DMS53 (cell line): ENCODE measurements at places on chromosomes 6 and 20.

GRCh38 chr6:4264601-4265000, 129.2 kb upstream of the ECI2 start:
- no peak for DNase-seq

DNA sequence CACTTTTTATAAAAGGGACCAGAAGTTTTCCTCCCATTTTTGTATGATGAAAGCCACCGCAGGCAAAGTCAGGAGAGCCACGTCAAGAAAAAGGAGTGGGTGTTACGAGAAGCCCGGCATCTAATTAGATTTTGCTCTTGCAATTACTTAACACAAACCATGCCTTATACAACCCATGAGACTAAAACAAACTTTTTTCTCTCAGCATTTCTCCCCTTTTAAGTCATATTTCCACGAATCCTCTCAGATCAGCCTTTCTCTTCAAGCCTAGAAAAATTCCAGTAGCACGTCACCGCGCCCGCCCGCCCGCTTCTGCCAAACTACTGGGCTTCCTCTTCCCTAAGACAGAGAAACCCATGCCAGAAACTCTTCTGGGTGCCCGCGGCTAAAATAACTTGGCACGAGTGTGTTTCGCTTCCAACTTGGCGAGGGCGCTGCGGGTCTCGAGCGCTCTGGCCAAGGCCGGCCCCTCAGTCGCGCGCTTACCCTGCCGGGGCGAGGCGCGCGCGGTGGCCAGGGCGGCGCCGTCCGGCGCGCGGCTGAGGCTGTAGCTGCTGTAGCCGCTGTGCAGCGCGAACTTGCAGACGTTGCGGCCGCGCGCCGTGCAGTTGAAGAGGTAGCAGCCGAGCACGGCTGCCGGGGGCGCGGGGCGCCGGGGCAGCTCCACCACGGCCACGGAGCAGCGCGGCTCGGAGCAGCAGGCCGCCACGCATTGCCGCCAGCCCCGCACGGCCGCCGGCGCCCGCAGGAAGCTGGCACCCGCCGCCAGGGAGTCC, 1.0 kb downstream of the LRP11 start:
- DNase-seq = peak; percentile 77

- DNase-seq = no peak
These were observed 18.0 kb upstream of the SLCO4A1 start for GRCh38 chr20:62624325-62624690.

GRCh38 chr6:45422503-45423110, 44.9 kb upstream of the SUPT3H start:
- peak; percentile 69 for DNase-seq

DNA sequence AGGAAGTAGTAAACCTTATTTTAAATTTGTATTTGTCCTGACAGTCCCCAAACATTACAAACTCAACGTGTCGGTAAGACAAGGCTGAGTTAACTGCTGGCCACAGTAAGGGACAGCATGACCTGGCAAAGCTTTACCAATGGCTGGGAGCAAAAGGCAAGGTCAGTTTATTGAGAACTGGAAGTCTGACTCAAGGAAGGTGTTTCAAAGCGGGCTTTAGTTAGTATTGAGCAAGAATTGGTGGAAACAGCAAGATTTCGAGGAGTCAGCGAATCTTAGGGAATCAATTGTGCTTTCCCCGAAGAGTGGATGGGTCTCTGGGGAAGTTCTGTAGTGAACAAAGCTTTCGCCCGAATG, 885 bp upstream of the GZF1 start:
- peak; percentile 64 for DNase-seq

DNA sequence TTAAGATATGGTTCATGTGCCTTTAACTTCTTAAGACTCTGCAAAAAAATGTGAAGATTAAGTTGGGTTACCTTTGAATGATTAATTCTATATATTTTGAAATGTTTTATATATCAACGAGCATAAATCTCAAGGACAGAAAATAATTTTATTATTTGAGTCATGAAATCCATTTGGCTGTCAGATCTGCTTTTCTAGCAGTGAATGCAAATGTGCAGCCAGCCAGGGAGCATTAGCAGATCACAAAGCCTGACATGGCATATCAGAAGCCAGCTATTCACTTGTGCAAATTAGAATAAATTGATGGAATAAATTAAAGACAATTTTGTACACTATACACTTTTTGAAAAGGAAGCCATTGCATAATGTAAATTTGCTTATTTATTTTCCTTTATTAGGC, 424.3 kb downstream of the ADGRB3 start:
- DNase-seq = no peak

DNA sequence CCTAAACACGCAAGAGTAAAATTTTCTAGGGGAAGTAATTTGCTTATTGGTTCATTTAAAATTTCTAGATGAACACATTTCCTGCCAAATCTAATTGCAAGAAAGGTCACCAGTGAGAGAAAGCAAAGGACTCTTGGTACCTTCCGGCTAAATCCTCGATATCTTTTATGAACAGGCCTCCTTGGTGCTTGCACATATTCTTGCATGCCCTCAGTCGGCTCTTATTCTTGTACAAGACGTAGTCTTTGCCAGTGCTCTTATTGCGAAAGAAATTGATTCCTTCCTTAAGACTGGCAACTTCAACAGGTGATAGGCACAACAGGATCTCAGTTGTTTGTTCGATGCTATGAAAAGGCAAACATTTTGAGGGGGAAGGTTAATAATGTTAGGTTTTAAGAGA, 141.7 kb upstream of the CARMIL1 start:
- DNase-seq = no peak

DNA sequence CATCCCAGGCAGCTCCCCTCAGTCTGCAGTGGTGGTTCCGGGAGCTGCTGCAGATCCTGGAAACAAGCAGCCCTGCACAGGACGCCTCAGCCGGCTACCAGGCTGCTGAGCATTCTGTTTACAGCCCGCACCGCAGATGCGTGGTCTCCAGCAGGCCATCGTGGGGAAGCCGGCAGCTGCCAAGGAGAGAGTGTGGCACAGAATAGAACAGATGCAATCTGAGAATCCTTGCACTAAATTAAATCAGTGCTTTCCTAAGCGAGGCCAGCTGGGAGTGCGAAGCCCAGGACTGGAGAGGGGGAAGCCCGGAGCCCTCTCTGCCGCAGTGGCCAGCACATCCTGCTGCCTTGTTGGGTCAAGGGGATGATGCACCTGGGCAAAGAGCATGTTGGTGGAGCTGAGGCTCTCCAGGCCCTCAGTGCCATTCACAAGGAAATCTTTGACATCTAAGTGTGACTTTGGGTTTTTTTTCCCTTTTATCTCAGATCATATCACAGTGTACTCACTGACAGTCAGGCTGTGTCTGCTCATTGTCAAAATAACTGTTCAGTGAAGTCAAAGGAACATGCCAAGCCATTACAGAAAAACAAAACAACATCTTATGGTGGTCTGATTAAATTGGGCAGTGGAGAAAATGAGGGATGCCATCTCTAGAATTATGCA, 118.1 kb downstream of the SYNDIG1 start:
- no peak for DNase-seq

DNA sequence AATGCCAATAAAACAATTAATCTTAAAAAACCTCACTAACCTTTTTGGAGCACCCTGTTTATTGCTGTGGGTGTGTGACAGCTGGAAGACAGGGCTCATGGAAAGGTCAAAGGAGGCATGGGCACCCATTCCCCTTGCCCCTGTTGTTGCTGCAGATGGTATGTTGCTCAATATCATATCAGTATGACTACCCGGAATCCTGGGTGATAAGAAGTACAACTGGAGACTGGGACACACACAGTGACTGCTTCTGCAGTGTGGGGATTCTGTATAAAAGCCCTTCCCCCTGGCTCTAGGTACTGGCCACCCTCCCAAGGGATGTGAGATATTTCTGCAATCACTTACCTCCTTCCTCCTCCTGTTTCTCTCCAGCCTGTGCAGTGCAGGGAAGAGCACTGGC, 47.3 kb upstream of the IL20RA start:
- no peak for DNase-seq

DNA sequence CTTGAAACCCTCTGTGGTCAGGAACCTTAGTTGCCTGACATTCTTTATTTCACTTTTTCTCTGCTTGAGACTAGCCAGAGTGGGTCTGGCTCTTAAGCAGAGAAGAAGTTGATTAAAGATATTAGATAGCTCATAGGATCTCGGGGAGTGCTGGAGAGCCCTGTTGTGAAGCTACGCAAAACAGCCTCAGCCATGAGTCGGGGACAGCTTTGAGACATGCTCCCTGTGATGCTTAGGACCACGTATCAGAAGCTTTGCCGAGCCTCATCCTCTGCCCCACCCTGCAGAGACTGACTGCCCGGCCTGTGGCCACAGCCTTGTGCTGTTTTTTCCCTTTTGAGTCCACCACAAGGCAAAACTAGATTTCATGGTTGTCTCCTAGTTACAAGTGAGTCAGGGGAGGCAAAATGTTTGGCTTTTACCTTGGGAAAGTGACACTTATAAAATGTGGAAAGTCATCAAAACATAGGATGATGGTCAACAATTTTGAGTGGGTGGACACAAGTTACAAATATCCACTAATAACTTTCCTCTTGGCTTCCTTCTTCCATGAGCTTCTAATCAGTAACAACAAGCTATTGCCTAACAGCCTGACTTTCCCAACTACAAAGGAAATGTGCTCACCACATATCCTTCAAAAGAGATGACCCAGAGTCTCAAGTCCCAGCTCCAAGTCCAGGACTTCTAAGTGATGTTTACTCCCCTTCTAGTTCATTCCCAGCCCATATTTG, 108.4 kb downstream of the JAG1 start:
- DNase-seq = no peak

DNA sequence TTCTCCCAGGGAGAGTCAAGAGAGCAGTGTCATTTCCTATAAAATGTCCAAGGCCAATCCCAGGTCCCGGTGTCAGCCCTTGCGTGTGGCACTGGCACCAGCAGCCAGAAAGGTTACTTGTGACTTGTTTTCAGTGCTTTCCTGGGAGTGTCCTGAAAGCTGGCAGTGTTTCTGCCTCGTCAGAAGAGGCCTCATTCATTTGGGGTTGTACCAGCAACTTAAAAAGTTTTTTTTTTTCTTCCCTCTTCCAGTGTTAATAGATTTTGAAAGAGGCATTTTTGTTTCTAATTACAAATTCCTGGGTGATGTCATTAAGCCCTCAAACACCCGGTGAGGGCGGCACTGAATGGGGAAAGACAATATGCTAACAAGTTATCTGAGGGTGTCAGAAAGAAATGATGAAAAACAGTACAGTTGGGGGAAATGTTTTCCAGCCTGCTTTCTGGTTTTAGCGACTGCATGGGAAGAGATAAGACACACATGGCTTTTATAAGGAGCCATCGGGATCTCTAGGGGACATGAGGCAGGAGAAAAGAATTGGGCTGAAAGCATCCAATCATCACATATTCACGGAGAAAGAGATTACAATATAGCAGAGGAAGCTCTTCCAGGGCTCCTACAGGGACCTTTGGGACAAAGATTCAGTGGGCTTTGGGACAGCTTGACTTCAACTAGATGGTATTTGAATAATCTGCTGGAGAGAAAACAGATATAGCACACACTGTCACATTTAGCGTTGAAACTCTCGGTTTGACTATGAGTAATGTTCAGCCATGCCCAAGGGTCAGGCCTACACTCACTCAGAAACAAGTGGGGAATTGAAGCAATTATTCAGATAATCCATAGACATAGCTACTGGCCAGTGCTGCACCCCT, 153.0 kb downstream of the BCAS1 start:
- DNase-seq = no peak

- no peak for DNase-seq
These were observed 367.2 kb downstream of the SMOC2 start for GRCh38 chr6:168808232-168808631.

- DNase-seq = peak; percentile 23
These were observed 597.9 kb downstream of the EPM2A start for GRCh38 chr6:145137425-145137824.

- peak; percentile 23 for DNase-seq
These were observed 49.6 kb downstream of the SLC2A12 start for GRCh38 chr6:134002821-134003220.

- DNase-seq = peak; percentile 53
These were observed 17.8 kb upstream of the FNDC1 start for GRCh38 chr6:159151266-159151855.

DNA sequence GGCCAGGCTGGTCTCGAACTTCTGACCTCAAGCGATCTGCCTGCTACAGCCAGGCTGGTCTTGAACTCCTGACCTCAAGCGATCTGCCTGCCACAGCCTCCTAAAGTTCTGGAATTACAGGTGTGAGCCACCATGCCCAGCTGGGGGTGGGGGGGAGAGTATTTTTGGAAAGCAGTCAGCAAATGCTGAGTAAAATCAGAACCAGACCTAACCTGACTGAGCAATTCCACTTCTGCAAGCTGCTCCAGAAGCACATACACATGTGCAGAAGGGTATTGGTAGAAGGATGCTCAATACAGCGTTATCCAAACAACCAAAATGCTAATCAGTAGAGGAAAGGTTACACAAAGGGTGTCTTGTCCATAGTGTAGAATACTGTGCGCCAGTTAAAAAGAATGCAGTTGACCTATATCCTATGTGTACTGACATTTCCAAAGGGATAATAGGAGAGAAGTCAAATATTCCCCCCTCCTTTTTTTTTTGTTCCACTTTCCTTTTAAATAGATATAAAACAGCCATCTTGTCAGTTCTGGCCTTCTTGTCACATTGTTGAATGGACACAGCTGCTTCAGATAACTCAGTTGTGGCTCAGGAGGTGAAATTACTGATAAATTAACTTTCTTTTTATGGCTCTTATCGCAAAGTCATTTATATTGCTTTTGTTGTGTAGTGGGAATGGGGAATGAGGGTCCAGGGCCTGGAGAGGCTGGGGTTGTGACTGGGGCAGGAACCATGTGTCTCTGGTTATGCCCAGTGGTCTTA, 74.6 kb downstream of the DTD1 start:
- DNase-seq = no peak

DNA sequence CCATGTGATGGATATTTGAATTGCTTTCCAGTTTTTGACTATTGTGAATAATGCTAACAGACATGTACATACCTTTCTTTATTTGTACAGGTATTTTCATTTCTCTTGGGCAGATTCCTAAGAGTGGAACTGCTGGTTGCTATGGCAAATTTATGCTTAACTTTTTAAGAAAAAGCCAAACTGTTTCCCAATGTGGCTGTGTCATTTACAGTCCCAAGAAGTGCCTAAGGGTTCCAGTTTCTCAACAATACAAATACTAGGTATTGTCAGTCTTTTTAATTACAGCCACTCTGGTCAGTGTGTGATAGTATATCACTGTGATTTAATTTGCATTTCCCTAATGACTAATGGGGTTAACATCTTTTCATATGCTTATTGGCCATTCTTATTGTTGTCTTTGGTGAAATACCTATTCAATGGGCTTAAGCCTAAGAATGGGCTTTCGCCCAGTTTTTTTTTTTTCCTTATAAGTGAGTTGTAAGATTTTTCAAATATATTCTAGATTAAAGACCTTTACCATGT, 10.3 kb downstream of the REPS1 start:
- DNase-seq = no peak

- DNase-seq = no peak
These were observed 7.6 kb upstream of the MTHFD1L start for GRCh38 chr6:150857945-150858308.

- DNase-seq = no peak
These were observed 142.2 kb upstream of the ESR1 start for GRCh38 chr6:151665329-151665728.

- no peak for DNase-seq
These were observed 170.9 kb upstream of the EXOC2 start for GRCh38 chr6:863831-864230.

GRCh38 chr6:147057705-147058342, 146.4 kb upstream of the STXBP5 start:
- DNase-seq = no peak

- no peak for DNase-seq
These were observed 59.6 kb downstream of the TIAM2 start for GRCh38 chr6:155054491-155055250.

- peak; percentile 56 for DNase-seq
These were observed 12.6 kb upstream of the SLC17A5 start for GRCh38 chr6:73666393-73666792.

GRCh38 chr20:25136643-25137559, 55.0 kb upstream of the VSX1 start:
- DNase-seq = peak; percentile 73

GRCh38 chr6:63764318-63764916, 128.8 kb downstream of the PHF3 start:
- peak; percentile 64 for DNase-seq
